ENCODE measurements at places on chromosomes 2 and 18. TPM values are rescaled to one million over a fixed set of nuclear protein-coding genes. Genes with fewer than 3 reads are reported as not detected.
A peak's percentile ranks its signal among the peaks of the same experiment; 100 is the strongest.

Gene RASGRP3
- total RNA-seq: 0.84 TPM

Gene SERPINB12
- not detected for total RNA-seq

Gene KLHL41
- not detected for total RNA-seq

Gene CCDC85A
- total RNA-seq: 0.19 TPM

- DNase-seq: no peak
These were observed 5.5 kb upstream of the SCYGR5 start for GRCh38 chr2:227661025-227661649.

DNA sequence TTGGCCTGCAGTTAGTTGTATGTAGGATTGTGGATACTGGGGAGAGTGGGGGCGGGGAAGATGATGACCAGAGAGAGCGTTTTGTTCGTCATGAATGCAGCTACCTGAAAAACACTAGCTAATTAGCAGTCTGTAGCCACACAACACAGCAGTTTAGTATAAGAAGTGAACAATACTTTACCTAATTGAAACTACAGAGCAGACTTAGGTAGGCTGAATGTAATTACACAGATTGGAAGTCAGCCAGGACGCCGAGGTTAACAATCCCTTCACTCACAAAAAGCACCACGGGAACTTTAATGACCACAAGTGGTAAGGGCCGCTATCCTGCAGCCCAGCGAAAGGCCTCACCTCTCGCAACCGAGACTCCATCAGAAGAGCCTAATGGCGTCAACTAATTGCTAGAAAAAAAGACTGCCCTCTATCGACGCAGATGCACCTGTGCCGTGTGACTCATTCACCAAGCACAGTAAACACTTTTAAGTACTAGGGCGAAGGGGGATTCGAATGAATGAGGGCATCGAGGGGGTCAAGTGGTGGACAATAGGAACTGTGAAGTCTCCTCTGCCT is 591.0 kb downstream of the ARHGAP15 start:
- no peak for DNase-seq

GRCh38 chr18:3585656-3586509 is 135.9 kb downstream of the TGIF1 start:
- DNase-seq: peak; percentile 65

GRCh38 chr18:70421471-70422390 is 132.9 kb downstream of the SOCS6 start:
- DNase-seq: peak; percentile 99

DNA sequence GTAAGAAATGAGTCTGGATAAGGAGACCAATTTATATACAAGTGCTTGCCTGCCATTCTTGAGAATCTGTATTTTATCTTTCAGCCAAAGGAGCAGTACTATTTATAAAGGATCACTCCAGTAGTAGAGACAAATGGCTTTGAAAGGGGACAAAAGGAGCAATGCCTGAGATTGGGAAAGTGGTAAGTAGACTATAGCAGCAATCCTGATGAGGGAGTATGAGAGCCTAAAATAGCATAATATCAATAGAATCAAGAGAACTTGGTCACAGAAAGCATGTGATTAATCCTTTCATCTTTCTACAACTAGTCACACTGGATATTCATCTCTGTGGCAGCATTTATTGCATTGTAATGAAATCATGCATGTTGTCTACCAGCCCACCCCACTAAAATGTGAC is 20.2 kb downstream of the NRXN1 start:
- DNase-seq: no peak

DNA sequence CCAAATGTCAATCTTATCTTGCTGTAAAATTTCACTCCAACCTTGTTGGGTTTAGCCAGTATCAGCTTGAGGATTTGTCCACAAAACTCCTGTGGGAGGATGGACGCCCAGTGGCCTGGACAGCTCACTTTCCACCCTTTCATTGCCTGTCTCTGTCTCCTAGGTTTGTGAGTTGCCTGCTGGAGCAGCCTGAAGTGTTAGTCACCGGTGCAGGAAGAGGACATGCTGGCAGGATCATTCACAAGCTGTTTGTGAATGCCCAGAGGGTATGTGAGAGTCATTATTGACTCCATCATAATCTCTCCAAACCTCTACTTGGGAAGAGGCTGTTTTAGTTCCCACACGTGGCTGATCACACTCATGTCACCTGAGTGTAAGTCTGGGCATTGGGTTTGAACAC is 112.3 kb downstream of the RAB3GAP1 start:
- peak; percentile 90 for DNase-seq

GRCh38 chr18:10269261-10269660 is 185.2 kb upstream of the APCDD1 start:
- DNase-seq: no peak

DNA sequence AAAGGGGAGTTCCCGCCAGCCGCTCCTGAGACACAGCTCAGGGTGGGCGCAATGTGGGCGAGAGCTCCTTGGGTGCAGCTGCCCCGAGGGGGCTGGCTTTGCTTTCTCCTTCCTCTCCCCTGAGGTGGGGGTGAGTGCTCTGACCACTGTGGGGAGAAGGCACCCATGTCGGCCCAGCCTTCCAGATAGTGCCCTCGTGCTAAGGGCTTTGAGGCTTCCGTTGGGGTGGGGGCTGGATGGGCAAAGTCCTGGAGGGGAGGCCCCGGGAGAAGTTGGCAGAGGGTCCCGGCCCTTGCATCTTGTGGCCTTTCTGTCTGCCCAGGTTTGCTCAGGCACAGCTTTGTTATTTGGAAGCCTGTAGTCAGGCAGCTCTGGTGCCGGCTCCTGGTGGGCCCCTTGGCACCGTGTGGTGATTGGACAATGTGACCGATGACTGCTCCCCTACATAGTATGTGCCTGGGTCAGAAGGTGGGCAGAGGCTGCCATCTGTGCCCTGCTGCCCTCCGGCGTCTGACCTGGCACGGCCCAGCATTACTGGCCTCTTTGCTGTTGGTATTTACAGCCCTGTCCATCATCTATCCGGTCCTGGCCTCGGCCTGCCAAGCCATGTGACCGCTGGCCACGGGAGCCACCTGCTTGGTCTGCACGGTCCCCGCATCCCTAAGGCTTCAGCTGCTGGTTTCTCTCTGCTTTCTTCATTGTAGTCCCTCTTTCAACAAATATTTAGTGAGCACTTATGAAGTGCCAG is 50.8 kb downstream of the TWIST2 start:
- DNase-seq: no peak

DNA sequence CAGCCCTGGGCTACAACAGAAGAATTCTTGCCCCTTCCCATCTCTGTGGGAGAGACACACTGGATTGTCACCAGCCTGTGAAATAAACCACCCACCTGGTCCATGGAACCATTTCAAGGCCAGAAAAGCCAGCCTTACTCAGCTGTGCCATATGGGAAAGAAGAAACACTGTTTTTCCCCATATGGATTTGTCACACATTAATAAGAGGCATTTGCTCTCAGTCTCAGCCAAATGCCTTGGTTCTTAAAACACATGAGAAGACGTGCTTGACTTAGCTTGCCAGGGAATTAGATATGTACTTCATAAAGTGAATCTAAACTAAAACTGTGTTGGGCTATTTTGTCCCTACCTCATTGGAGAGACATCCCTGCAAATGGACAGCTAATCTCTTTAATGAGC is 308.6 kb upstream of the TNP1 start:
- no peak for DNase-seq

GRCh38 chr2:121356058-121356640 is 71.1 kb upstream of the TFCP2L1 start:
- peak; percentile 68 for DNase-seq

DNA sequence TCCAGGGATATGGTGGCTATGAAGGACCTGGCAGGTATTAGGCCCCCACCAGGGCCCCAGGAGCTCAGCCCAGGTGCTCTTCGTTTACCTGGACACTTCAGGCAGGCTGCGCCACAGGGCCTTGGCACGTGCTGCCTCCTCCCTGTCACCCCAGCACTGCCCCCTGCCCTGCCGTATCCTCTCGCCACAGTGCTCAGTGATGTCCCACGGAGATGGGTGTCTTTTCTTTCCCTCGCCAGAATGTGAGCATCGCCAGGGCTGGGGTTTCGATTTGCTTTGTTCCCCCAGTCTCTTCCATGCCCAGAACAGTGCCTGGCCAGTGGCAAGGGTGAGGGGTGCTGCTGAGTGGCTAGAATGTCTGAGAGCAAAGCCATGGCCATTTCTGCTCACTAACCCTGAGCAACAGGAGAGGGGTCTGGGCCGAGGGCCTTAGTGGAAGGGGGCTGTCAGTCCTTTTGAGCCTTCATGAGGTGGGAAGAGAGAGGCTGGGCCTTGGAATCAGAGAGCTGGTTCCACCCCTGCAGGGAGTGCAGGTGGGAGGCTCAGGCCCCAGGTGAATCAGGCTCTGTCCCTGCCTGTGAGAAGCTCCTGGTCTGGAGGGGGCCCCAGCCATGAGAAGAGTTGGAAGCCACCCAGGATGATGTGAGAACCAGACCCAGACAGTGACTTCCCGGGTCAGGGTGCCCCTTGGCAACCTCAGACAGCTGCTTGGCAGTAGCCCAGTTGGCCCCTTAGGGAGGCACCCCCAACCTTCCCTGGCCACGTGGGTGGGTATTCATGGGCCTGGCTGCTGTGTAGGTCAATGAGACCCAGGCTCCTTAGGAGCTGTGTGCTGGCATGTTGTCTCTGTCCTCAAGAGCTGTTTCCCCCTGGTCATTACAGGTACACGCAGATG is 129.9 kb upstream of the HS6ST1 start:
- DNase-seq: no peak

GRCh38 chr2:158894572-158894971 is 73.9 kb upstream of the TANC1 start:
- DNase-seq: no peak

DNA sequence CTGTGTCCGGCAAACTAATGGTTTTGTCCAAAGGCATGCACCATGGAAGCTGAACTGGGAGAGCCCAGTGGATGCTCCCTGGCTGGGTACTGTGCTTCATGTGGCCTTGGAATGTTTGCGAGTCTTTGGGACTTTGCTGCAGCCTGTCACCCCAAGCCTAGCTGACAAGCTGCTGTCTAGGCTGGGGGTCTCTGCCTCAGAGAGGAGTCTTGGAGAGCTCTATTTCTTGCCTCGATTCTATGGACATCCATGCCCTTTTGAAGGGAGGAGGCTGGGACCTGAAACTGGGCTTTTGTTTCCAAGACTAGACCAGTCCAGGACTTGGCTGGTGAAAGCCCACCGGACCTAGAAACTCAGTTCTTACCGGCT is 1.7 kb downstream of the MARS2 start:
- DNase-seq: no peak

DNA sequence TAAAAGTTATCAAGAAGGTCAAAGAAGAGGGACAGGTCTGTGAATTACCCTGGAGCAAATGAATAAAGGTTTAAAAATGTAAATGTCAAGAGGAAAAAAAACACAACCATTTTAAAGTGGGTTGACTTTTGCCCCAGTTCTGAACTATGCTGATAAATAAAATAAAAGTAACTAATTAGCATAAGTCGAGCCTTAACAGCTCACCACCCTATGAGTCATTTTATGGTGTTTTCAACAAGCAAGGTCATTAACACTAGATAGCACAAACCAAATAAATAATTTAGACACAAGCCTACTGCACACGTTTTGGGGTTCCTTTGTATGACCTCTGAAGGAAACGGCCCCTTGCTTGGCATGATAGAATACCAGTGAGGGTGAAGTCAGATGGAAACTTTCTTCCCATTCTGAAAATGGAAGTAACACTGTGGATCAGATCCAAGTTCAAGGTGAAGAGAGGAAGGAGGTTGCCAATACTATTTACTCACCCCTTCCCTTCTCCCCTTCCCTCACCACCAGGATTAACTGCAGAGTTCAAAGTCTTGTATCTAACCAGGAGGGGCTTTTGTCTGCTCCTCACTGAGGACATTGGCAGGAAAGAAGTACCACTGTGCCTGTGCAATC is 380.0 kb upstream of the ACVR2A start:
- DNase-seq: no peak

DNA sequence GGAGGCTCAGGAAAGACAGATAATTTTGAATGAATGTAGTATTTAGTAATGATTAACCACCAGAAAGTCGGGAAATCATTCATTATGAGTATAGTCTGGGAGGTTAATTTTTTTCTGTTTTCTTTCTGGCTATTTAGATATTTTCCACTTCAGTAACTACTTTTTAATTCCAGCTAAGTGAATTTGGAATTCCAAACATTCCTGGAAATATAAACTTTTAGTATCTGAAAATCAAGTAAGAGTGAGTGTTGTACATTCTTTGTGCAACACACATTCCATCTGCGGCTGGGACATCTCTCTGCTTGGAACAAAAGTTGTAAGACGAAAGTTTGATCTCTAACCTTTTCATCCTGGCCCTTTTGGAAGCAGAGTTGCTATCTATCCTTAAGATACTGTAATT is 275.7 kb upstream of the SPRED2 start:
- no peak for DNase-seq

DNA sequence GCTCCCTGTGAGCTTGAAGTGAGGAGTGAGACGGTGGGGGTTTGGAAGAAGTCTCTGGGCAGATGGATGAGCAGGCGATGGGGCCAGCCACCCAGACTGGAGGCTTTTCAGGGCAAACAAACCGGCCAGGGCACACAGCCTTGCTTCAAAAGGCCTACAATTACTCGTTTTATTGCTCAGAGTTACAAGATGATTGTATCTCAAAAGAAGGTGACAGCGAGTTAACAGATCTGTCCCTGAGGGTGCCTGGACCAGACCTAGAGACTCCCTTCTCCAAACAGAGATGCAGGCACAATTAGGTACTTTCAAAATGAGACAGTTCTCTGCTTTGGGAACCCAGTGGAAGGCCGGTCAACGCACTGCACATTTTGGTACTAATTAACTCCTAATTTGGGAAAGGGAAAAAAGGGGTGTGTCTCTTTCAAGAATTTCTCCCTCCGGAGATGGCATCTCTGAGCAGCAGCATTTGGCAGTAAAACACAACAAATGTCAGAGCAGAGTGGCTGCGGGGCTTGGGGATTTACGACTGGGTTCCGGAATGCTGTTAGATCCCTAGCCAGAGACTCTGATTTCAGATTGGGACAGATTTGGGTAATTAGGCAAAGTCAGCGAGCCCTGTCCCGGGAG is 226.7 kb downstream of the TTC32 start:
- DNase-seq: no peak

GRCh38 chr2:229477269-229477755 is 206.2 kb upstream of the PID1 start:
- DNase-seq: no peak

- no peak for DNase-seq
These were observed 17.0 kb downstream of the THNSL2 start for GRCh38 chr2:88187038-88187676.

GRCh38 chr2:223855426-223855825 is 18.0 kb upstream of the AP1S3 start:
- no peak for DNase-seq

DNA sequence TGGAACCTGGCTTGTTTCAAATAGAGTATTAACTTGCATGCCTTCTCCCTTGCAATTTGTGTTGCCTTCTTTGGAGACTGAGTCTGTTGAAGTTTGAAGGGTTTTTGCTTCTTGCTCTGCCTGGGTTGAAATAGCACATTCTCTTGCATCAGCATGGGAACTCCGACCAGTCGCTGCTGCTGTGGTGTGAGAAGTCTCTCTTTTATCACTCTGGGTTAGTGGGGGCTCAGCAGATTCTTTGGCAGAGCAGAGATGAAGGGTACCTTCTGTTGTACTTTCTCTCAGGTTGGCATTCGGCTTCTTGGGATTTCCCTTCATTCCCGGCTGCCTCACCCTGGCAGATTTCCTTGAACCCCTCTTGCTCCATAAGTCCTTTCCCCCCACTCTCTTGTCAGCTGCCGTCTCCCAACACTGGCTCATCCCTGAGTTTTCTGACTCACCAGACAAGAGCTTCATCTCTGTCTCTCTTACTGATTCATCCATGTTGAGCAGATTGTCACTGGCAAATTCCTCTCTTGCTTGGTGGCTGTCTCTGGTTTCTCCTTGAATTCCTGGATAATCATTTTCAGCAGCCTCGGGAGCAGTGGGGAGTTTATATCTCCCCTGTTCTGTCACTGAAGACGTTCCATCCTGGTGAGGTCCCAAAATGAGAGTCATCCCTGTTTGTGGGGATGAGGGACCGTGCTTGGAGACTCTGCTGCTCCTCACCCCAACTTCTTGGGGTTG is 49.9 kb downstream of the ALPK2 start:
- DNase-seq: peak; percentile 85

GRCh38 chr2:11719230-11719977 is 27.0 kb upstream of the LPIN1 start:
- peak; percentile 35 for DNase-seq
